NCI-H510A treated with DMSO at 0.1 percent for 48 hours (cell line): ENCODE measurements at places on chromosomes 7 and 10.

DNA sequence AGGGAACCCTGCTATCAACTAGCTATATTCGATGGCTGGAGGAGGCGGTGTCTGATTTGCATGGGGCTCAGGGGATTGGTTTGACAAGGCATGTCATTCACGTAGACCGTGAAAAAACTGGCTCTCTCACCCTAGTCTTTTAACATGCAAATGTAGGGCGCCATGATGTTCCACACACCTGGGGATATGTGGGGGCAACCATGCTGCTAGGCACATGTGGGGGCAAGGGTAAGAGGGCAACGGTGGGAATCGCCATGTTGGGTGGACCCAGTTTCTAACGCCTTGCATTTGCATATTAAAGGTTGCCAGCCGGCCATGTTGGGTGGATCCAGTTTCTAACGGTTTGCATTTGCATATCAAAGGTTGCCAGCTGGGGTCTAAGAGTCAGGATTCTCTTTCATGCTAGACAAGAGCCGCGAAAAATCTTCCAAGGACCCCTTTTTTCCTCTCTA, 419.2 kb upstream of the NFE2L3 start:
- DNase-seq = no peak

DNA sequence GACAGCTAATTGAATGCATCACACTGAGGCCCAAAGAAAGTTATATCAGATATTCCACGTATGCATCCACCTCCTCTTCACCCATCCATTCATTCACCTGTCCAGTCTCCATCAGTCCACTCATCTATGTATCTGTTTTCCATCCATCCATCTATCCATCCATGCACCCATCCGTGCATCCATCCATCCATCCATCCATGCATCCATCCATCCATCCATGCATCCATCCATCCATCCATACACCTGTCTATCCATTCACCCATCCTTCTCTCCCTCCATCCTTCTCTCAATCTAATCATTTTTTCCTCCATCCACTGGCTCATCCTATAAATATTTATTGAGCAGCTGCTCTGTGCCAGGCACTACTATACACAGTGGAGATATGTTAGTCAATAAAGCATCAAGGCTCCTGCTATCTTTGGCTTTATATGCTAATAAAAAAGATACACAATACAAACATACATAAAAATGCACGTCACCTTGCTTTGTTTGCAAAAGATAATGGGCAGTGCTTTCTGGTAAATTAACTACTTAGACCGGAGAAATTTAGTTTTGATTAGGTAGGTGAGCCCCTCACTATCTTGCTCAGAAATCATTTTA, 442.0 kb upstream of the KLF6 start:
- DNase-seq = no peak

DNA sequence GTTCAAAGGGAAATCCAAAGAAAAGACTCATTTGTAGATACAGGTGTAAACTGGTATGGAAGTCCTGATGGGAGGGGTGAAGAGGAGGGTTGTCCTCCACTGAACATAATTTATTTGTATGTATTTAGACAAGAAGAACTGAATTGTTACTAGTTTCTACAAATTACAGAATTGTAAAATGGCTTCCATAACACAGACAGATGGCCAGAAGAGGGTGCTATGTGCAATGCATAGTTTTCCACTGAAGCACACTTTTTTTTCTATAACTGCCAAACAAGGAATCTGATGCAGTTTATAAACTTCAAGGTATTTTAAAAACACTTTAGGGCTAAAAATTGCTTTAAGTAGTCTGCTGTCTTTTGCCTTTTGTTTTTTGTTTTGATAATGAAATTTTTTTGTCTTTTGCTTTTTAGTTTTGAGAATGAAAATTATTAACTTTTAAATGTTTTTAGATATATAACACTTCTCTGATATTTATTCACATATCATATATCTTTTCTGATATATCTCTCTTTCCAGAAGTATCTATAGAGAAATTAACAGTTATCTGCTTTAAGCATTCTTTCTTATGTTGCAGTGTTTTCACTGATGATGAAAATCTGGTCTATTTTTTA, 58.5 kb downstream of the PHYHIPL start:
- peak; percentile 6 for DNase-seq

DNA sequence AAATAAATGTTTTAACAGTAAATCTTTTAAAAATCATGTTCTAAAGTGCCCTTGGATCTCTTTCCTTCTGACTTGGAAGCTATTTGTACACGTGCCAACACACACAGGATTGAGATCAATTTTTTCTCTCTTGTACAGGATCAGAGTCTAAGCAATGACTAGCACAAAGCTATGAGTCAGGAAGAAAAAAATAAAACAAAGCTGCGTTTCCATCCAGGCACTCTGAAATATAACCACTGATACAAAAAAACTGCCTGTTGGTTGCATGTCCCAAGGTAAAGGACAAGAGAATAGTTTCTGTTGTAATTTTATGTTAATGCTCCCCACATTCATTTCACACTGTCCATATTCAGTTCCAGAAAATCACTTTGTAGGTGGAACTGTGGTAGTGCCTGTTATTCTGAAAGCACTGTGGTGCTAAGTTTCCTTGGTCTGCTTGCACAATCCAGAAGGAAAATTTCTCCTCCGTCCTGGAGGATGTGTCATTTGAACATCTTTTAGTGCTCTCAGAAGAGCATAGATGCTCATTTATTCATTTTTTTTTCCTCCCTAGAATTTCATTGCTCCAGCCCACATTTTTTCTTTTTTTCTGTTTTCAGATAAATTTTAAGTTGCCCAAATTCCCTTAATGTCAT, 113.4 kb downstream of the PLXDC2 start:
- DNase-seq = no peak

- DNase-seq = no peak
Measured at GRCh38 chr7:37052705-37053104, 328.4 kb upstream of the AOAH start.

DNA sequence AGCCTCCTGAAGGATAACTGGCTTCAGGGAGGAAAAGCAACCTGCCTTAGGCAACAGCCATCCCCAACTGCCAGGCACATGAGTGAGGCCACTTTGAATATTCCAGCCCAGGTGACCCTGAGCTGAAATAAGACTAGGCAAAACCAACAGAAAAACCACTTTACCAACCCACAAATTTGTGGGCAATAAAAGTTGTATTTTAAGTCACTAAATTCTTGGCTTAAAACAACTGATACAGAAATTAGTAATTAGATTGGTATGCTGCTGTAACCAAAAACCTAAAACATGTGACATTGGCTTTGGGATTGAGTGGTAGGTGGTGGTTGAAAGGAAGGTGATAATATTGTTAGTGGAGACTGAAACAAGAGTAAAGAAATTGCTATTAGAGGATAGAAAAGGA, 39.9 kb downstream of the ABCB4 start:
- DNase-seq = no peak

DNA sequence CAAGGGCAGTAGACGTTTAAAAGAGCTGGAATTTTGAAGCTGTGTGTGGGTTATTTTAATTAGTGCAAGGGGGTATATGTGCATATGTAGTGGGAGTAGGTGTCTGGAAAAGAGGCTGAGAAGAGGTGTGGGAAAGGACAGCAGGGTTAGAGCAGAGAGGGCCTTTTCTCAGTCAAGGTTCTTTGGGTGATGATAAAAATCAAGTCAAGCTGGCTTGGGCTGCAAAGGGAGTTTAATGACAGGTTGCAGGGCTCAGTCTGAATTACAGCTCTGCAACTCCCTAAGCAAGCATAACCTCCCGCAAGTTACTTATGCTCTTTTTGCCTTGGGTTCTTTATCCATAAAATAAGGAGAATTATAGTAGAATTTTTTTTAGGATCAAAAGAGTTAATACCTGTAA, 83.5 kb downstream of the RELN start:
- DNase-seq = no peak

DNA sequence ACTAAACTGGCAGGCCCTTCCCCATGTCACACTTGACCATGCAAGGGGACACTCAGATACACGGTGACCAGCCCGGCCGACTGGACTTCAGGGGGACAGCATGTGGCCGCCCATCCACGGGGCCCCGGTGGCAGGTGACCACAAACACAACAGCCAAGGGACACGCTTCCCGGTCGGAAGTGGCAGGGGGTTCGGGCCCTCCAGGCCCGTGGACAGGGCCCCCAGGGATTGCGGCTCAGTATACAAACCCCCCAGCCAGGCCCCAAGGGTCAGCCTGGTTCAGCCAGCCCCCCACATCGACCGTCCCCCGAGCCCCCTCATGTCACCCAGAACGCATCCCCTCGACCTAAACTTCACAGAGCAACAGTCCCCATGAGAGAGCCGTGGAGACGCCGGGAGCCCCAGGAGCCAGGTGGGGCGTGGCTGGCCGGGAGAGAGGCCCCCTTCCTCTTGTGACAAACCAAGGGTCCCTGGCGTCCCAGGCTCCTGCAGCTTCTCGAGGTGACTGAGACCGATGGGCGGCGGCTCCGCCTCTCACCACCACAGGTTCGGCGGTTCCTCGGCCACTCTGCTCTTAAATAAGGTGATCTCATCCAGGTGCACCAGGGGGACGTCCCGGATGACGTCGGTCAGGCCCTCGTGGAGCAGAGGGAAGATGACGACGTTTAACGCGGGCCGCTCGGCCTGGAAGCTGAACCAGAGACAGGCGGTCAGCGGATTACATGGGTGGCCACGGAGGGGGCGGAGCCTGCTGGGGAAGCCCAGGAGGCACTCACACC, 57.8 kb upstream of the TNRC18 start:
- DNase-seq = no peak

DNA sequence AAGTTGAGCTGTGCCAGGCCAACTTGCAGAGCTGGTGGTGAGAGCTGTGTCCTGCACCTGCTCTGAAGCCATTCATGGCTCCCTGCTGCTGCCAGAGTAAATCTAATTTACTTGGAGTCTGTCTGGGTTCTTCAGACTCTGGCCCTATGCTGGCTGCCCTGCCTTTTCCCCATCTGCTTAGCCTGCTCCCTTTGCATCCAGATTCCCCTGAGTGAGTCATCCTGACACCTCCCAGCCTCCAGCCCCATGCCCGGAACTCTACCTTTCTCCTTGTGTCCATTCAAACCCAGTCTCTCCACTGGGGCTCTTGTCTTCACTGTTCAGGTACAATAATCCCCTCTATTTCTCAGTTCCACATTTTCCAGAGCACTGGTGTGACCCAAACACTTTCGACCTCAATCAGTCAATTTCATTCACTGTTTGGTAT, 434.4 kb upstream of the ZMIZ1 start:
- no peak for DNase-seq

GRCh38 chr7:66055321-66055956, 20.2 kb upstream of the ASL start:
- no peak for DNase-seq

GRCh38 chr7:47885309-47885986, 62.8 kb downstream of the PKD1L1 start:
- DNase-seq = no peak

DNA sequence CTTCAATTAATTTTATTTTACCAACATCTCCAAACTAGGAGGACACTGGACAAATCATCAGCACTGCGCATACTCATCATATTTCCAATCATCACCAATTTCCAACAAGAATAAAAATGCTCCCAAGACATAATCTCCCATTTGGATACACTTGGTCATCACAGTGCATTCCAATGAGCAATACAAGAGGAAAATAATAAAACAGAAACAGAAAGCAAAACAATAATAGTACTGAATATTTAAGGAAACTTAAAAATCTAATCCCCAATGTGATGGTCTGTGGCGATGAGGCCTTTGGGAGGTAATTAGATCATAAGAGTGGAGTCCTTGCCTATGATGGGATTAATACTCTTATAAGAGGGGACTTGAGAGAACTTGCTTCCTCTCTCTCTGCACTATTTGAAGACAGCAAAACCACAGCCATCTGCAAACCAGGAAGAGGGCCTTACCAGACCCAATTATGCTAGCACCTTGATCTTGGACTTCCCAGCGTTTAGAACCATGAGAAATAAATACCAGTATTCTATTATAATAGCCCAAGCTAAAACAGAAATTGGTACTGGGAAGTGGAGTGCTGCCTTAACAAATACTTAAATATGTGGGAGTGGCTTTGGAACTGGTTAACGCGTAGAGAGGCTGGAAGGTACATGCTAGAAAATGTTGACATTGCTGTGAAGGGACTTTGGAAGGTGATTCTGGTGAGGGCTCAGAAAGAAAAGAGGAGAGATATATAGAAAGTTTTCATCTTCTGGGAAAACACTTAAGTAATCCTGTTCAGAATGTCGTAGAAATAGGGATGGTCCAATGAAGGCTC, 91.5 kb downstream of the JAZF1 start:
- peak; percentile 33 for DNase-seq

DNA sequence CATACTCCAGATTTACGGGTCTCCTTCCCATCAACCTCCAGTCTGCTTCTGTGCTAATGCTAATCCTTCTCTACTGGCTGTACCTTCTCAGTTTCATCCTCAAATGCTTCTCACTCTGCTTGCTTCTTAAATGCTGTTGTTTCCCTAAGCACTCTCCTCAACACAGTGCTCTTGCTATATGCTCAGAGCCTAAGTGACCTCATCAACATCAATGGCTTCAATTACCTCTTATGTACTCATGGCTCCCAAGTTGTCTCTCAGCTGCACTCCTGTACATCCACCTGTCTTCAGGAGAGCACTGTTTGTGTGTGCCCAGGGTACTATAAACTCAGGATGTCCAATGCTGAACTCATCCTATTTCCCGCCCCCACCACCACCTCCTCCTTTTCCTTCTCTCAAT, 22.5 kb downstream of the ELAPOR2 start:
- peak; percentile 71 for DNase-seq

- DNase-seq = no peak
Measured at GRCh38 chr10:93379731-93380575, 102.2 kb downstream of the MYOF start.

- no peak for DNase-seq
Measured at GRCh38 chr10:20598590-20598989, 298.5 kb downstream of the NEBL start.

GRCh38 chr10:8402576-8402975, 348.1 kb downstream of the GATA3 start:
- DNase-seq = no peak

- no peak for DNase-seq
Measured at GRCh38 chr7:91566402-91566732, 302.1 kb downstream of the FZD1 start.

DNA sequence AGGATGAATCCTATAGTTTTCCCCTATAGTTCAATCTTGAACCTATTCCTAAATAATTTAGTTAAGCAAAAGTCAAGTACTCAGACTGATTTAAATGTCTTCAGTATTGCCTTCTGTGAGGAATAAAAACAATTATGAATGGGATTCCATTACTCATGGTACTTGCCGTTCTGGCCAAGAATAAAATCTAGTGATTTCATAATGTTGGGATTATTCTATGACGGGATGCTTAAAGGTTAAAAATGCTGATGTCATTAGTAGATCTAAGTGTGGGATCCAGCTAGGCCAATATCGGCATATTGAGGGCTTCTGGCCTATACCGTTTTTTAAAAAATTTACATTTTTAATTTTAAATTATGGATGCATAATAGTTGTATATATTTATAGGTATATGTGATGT, 5.3 kb downstream of the BPGM start:
- no peak for DNase-seq

GRCh38 chr7:6589829-6590644, at the start of gene INTS15:
Gene INTS15, plus strand, starts transcription at chr7:6590021. Its CDS starts 263 bp downstream, at chr7:6590284.
- peak; percentile 79 for DNase-seq

- no peak for DNase-seq
Measured at GRCh38 chr10:16280595-16280994, 156.2 kb upstream of the PTER start.
